ENCODE measurements at places on chromosomes 1 and 21. TPM values are rescaled to one million over a fixed set of nuclear protein-coding genes. Genes with fewer than 3 reads are reported as not detected.

- no peak overlapping the region for H3K4me3 ChIP-seq
- no peak overlapping the region for H3K27ac ChIP-seq
- H3K27me3 ChIP-seq: no peaks in the 10 kb centered on the region
- no peaks in the 10 kb centered on the region for H3K4me1 ChIP-seq
These were observed 365.2 kb downstream of the USP25 start for GRCh38 chr21:16095005-16095404.

- no peaks in the 10 kb centered on the region for H3K27me3 ChIP-seq
- no peaks in the 10 kb centered on the region for H3K36me3 ChIP-seq
- peak overlapping the region; percentile 59 for H3K4me3 ChIP-seq
These were observed 67.3 kb downstream of the OBSCN start for GRCh38 chr1:228275179-228275429.

DNA sequence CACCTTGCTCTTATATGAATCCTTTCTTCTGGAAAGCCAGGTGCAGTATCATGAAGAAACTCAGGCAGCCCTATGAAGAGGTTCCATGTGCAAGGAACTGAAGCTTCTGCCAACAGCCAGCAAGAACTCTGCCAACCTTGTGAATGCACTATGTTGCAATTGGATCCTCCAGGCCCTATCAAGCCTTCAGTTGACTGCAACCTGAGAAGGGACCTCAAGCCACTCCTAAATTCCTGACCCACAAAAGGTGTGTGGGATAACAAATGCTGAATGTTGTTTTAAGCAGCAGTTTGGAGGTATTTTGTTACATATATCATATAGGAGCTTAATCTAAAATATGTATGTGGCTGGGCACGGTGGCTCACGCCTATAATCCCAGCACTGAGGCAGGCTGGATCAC, 84.0 kb downstream of the RERE start:
- H3K27me3 ChIP-seq: no peaks in the 10 kb centered on the region
- H3K36me3 ChIP-seq: no peaks in the 10 kb centered on the region
- H3K27ac ChIP-seq: no peak overlapping the region
- no peak overlapping the region for H3K4me3 ChIP-seq
- no peaks in the 10 kb centered on the region for H3K4me1 ChIP-seq
- DNase-seq: no peak

DNA sequence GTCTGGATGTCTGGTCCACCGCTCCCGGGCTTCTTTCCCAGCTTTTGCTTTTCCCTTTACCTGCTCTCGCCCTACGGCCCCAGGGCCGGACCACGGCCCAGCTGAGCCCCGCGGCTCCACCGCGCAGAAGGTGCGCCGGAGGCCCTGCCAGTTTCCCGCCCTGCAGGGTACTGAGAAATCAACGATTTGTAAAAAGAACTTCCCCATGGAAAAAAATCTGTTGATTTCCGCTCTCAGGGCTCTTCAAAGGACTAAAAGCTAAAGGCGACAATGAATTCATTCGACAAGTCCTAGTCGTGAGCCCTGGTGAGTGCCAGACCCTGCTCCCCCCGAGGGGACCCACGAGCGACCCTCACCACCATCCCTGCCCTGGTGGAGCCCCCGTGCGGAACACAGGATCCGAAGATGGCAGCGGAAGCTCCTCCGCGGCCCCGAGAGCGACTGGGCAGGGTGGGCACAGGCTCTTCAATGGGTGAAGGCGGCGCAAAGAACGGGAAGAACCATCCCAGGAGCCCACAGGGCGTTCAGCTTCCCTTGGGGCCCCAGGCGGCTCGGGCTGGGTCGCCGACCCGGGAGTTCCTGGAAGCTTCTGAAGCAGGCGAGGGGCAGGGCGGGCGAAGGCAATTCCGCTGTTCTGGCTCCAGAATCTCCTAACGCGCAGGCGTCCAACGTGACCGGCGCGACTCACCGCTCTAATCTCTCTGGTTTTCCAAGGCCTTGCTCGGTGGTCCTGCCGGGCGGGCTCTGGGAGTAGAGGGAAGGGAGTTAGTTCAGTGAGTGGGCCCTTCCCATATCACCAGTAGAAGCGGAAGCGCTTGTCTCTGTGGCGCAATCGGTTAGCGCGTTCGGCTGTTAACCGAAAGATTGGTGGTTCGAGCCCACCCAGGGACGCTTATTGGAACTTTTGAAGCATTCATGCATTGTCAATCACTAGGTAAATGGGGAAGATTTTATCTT, 6.6 kb upstream of the RNU1-2 start:
- H3K27ac ChIP-seq: peak overlapping the region; percentile 96
- peaks cover 16% of the 10 kb centered on the region for H3K4me1 ChIP-seq
- H3K27me3 ChIP-seq: no peaks in the 10 kb centered on the region
- H3K4me3 ChIP-seq: peak overlapping the region; percentile 64

- H3K27ac ChIP-seq: no peak overlapping the region
- H3K27me3 ChIP-seq: no peaks in the 10 kb centered on the region
- no peaks in the 10 kb centered on the region for H3K36me3 ChIP-seq
- no peak overlapping the region for H3K4me3 ChIP-seq
- DNase-seq: no peak
- no peaks in the 10 kb centered on the region for H3K4me1 ChIP-seq
These were observed 98.8 kb upstream of the DUSP10 start for GRCh38 chr1:221840511-221841243.

DNA sequence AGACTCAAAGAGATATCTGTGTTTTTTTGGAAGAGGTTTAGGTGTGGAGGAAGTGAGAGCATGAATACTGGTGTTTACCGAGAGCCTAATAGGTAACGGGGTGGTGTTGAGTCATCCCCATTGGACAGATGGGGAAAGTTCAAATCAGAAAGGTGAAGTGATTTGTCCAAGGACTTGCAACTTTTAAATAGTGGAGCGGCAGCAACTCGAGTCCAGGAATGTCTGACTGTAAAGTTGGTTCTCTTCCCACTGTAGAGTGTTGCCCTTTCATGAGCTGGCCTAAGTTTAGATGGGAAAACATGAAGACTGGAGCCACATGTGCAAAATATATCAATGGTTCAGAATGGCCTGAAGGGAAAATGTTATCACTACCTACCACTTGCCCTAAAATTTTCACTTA, 125.7 kb downstream of the LYPLAL1 start:
- no peaks in the 10 kb centered on the region for H3K36me3 ChIP-seq
- no peak overlapping the region for H3K27ac ChIP-seq
- H3K27me3 ChIP-seq: no peaks in the 10 kb centered on the region
- H3K4me3 ChIP-seq: no peak overlapping the region

DNA sequence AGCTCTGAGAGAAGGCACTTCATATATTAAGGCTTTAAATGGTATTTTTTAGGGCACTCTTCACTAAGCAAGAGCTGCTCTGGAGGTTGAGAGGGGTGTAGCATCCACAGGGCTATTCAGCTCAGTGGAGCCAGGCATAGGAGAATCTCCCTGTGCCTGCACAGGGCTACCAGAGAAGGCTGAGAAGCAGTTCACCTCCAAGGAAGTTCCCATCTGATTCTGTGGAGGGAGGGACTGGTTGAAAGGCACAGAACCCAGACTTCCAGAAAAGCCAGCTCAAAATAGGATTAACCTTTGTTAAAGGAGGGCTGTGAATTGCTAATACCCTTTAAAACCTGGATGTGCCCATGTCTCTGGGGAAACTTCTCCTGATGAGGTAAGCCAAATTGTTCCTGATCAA, 304.5 kb downstream of the TTLL7 start:
- peaks cover 4% of the 10 kb centered on the region for H3K27me3 ChIP-seq
- no peaks in the 10 kb centered on the region for H3K36me3 ChIP-seq
- H3K27ac ChIP-seq: no peak overlapping the region
- no peak for DNase-seq
- no peak overlapping the region for H3K4me3 ChIP-seq

DNA sequence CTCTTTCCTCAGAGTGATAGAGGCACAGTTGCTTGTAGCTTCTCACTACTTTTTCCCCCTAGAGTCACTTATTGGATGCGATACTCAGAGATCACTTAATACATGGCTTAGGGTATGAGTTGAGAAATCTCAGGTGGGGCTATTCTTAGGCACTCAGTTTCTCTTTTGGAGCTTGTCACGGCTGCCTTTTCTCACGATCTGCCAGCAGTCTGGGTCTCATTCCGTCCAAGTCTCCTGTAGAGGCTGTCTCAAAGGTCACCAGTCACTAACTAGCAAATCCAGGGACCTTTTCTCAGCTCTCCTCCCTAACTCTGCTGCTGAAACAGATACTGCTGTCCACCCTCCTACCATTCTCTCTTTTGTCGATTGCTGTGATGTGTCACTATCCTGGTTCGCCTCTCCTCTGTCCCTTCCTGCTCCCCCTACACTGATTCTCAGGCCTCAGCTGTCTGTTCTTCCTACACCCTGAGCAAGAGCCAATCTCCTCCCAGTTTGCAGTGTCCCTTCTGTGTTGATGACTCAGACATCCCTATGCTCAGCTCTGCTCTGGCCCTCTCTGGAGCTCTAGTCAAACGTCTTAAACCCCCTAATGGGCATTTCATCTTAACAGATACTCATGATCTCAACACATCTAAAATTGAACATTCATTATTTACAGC, 12.4 kb downstream of the ATP1A2 start:
- no peak overlapping the region for H3K4me3 ChIP-seq
- H3K27me3 ChIP-seq: no peaks in the 10 kb centered on the region
- DNase-seq: no peak
- H3K36me3 ChIP-seq: no peaks in the 10 kb centered on the region
- H3K4me1 ChIP-seq: peaks cover 5% of the 10 kb centered on the region

DNA sequence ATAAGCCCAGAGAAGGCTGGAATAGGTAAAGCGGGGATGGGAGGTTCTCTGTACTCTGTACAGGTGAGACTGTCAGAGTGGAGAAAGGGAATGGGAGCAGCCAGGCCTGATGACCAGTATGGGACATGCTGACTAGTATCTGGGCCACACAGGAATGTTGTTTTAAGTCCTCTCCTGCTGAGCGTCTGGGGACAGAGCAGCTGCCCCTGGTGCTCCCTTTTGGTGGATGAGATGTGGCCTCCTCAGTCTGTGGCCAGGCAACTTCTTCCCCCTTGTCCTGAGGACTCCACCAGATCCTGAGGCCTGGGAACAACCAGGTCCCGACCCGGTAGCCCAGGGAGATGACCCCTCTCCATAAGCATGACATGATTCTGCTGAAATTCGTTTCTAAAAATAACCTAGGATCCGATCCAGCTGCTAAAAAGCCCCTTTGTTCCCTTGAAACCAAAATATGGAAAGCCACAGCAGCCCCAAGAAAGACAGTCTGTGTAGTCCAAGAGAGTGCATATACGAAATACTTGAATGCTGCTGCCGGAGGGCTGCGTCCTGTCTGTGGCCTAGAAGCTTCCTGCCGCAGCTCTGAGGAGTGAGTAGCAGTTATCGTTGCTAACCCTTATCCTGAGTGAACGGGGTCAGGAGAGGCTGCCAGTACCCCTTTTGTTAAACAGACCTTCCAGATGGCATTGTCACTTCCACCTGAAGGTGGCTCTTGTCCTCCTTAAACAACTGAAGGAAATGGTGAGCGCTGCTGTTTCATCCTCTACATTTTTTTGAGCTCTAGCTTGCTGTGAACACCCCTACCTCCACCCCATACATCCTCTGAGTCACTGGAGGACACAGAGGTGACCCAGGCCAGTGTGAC, 47.1 kb downstream of the ATP2B4 start:
- no peaks in the 10 kb centered on the region for H3K27me3 ChIP-seq
- no peaks in the 10 kb centered on the region for H3K36me3 ChIP-seq
- H3K4me3 ChIP-seq: no peak overlapping the region
- H3K4me1 ChIP-seq: peaks cover 86% of the 10 kb centered on the region

- no peaks in the 10 kb centered on the region for H3K36me3 ChIP-seq
- H3K27ac ChIP-seq: no peak overlapping the region
- no peak overlapping the region for H3K4me3 ChIP-seq
- H3K4me1 ChIP-seq: no peaks in the 10 kb centered on the region
- no peak for DNase-seq
These were observed 189.8 kb downstream of the HHIPL2 start for GRCh38 chr1:222358100-222358499.

- no peak overlapping the region for H3K4me3 ChIP-seq
- H3K36me3 ChIP-seq: no peaks in the 10 kb centered on the region
- peaks cover 6% of the 10 kb centered on the region for H3K27me3 ChIP-seq
- DNase-seq: no peak
- no peaks in the 10 kb centered on the region for H3K4me1 ChIP-seq
- no peak overlapping the region for H3K27ac ChIP-seq
These were observed 11.9 kb upstream of the RIPPLY3 start for GRCh38 chr21:36994501-36995158.

GRCh38 chr1:41942278-41942677, 23.6 kb upstream of the HIVEP3 start:
- no peaks in the 10 kb centered on the region for H3K4me1 ChIP-seq
- no peaks in the 10 kb centered on the region for H3K27me3 ChIP-seq
- no peak overlapping the region for H3K4me3 ChIP-seq
- H3K36me3 ChIP-seq: no peaks in the 10 kb centered on the region
- no peak overlapping the region for H3K27ac ChIP-seq

DNA sequence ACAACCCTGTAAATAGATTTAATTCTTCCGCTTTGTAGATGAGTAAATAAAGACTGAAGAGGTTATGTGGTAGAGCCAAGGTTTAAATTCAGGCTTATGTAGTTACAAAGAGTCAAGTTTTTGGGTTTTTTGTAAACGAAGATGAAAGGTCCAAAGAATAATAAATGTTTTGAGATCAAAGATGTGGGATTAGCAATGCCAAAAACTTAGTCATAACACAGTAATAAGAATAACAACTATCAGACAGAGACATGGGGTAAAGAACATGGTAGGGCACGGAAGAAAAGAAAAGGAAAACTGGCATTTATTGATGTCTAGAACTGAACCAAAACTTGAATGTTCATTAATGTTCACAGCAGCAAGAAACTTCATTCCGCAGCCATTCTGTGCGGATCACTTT, 42.9 kb downstream of the EXTL2 start:
- no peak for DNase-seq
- H3K4me3 ChIP-seq: no peak overlapping the region
- no peak overlapping the region for H3K27ac ChIP-seq

DNA sequence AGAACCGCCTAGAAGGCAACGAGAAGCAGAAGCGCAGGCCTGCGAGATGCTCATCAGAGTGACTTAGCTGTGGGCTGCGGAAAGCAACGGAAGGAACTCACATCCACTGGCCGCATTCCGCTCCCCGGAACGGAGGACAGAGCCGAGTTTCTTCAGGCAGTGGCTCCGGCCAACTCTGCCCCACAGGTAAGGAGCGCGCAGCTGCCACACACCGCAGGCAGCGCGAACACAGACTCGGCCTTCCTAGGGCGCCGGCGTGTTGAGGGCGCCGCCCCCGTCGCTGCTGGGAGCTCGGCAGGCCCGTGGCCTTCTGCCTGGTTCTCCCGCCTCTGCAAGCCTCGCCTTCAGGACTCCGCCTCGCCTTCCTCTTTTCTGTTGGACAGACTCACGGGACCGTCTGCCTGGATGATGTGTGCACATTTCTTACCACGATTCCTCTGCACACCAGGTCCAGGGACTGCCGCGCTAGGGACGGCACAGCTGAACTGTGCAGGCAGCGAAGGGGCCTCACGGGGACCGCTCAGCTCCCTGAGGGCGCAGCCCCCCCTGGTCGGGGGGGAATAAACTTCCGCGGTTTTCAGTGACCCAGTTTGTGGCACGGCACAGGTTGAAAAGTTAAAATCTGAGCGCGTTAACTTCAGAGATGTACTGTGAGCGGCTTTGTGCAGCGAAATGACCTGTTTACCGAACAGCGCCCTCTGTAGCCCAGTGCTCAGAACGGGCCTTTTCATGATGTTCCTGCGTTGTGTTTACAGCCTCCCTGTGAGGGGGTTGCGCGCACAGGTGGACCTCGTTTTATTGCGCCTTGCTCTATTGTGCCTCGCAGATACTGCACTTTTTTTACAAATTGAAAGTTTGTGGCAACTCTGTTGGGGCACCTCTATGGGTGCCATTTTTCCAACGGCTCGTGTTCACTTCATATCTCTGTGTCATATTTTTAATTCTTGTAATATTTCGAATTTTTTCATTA, 15.8 kb downstream of the TCP10L start:
- DNase-seq: peak; percentile 83
- H3K4me1 ChIP-seq: peaks cover 17% of the 10 kb centered on the region
- H3K27ac ChIP-seq: peak overlapping the region; percentile 94
- peak overlapping the region; percentile 64 for H3K4me3 ChIP-seq

The XCL2 gene
- not detected for total RNA-seq

The RUNX3 gene
- total RNA-seq: 3.4 TPM

Measured in transverse colon (tissue), 4 donors.